ENCODE measurements at places on chromosomes 3 and 15.

DNA sequence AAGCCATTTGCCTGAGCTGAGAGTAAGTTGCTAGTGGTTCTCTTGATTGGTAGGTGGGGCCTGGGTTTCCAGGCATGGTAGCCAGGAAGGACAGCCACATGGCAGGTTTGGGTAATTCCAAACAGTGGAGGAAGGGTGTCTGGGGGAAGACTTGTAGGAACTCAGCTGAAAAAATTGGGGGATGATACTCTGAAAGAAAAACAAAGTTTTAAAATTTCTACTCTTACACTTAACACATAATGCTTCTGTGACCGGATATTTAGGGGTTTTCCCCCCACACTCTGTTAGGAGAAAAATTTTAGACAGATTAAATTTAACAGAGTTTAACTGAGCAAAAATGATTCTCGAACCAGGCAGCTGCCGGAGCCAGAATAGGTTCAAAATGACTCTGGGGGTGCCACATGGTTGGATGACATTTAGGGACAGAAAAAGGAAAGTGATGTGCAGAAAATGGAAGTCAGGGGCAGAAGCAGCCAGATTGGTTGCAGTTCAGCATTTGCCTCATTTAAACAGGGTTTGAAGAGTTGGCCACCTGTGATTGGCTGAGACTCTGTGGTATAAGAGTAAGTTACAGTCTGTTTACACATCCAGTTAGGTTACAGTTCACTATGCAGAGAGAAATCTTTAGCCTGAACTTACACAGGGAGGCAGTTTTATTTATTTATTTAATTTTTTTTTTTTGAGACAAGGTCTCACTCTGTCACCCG is 8.1 kb downstream of the B2M start:
- DNase-seq = no peak

DNA sequence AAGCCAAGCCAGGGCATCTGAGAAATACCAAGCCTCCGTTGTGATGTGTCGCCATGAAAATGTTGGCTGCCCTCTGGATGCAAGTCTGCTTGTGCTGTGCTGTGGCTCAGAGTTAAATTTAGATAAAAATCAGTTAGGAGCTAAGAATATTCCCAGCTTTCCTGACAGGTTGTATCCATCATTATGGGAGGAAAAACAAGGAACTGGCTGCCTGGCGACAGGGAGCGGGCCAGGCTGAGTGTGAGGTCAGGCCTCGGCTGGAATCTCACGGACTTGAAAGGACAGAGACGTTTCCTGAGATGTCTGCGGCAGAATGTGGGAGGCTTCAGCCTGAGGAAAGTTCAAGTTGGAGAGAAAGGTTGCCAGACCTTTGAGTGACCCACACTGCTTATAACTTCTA is 213.8 kb downstream of the THSD4 start:
- no peak for DNase-seq

DNA sequence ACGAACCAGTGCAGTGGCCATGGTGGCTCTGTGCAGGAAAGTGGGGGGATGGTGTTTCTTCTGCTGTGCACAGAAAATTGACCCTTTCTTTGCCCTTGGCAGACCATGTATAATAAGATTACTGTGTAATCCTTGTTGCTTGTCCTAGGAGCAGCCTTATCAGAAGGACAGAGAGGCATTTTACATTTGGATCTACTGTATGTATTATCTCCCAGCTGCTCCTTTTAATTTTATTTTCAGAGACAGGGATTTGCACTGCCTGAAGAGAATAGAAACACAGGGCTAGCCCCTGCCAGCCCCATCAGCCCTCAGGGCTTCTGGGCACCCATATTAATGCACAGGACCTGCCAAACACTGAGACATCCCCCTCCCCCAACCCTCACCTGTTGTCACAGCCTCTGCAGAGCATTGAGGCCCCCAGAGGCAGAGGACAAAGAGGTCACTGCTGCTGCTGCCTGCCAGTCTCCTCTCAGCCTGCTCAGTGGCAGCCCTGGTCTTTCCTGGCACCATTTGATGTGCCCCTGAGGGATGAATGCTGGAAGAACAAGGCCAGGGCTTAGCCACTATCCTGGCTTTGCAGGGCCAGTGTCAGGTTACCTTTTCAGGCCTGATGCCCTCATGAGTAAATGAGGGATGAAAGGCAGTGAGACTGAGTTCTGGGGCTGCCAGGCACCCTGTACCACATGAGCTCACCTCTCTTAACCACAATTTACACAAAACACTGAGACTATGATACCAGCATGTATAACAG is 533.4 kb downstream of the NTRK3 start:
- no peak for DNase-seq

DNA sequence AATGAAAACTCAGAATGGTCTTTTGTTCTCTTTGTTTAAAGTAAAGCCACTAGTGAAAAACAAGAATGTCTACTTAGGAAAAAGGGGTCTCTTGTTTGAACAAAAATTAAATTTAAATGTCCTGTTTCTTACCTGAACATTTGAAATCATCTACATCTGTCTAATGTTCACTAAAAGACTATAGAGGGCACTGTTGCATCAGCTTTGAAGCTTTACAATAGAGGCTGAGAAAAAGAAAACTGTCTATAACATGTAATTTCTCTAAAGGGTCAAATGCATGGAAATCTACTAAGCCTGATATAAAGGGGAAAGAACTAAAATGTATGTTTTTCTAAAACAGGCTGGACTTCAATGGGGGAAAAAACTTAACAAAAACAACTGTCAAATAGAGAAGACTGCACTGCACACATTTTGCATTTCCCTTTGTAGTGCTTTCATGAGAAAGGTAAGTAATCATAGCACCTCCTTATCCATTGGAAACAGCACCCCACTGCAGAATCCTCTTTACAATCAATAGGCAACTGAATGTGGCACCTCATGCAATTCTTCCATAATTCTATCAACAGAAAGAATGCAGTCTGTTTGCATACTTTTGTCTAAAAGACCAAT is 26.3 kb downstream of the DPH6 start:
- peak; percentile 68 for DNase-seq

DNA sequence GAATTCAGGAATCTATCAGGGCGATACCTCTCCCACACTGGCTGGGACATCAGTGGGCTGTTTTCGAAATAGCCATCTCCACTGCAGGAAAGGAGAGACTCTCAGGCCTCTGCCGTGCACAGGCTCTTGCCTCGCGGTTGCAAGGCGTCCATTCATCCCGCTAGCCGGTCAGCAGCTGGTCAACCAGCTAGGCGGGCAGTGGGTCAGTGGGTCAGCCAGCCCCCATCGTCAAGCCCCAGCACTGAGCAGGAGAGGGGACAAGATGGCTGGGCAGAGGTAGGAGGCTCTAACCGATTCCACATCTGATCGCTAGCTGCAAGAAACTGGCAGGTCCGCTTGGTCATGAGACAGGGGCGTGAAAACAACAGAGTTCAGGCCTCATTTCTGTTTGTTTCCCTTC is 45.1 kb downstream of the MUC4 start:
- no peak for DNase-seq

GRCh38 chr15:92669432-92669831 is 13.9 kb upstream of the FAM174B start:
- DNase-seq = no peak

DNA sequence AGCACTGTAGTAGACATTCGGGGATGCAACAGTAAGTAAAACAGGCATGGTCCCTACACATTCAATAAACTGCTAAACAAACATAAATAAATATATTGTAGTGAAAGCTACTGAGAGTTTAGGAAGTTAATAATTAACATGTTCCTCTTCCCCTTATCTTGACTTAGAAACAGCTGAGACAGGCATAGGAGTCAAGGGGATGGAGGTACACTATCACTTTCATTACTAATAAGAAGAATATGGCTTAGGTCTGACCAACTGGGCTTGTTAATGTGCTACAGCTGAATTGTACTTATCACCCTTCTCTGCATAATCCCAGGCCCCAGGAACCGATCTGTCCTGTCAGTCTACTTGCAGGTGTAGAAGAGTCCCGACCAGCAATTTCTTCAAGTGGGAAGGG is 116.3 kb upstream of the DAZL start:
- DNase-seq = no peak

- DNase-seq = no peak
Measured at GRCh38 chr15:77035584-77035983, 35.3 kb downstream of the TSPAN3 start.

- DNase-seq = peak; percentile 29
Measured at GRCh38 chr15:90780916-90781315, 63.8 kb downstream of the BLM start.

DNA sequence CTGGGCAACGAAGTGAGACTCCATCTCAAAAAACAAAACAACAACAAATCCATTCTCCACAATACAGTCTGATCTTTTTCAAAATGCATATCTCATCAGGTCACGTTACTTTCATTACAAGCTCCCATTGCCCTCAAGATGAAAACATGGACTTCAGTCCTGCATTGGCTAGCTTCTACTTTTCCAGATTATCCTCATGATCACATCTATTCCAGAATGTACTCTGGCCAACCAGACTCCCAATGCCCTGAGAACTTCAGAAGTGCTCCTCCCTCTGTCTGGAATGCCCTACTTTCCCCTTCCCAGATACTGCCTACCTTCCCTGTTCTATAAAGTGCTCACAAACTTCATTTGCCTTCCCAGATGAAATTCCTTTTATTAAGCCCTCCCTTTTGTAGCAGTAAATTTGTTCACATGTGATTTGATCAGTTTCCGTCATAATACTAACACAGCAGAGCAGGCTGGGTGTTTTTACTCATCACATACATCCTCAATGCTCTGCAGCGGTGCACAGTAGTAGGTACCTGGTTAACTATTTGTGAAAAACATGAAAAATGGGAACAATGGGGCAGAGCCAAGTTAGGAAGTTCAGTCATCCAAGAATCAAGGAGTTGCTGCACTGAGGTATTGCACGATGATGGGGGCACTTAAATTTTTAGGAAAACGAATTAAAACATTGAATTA is 5.3 kb downstream of the RPL22L1 start:
- no peak for DNase-seq

DNA sequence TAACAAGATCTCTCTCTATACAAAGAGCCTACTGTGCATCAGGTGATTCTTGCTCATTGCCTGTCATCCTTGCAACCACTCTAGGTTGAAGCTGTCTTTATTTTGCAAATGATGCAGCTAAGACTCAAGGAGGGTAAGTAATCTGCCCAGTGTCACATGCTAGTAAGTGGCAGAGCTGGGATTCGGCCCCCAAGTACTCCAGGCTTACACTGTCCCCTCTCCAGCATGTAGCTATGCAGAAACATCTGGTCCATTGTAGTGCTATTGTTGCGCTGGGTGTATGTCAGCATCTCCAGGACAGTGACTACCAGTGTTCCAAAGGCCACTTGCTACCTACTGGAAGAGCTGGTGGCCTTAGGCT is 248.9 kb downstream of the SLCO3A1 start:
- DNase-seq = no peak

DNA sequence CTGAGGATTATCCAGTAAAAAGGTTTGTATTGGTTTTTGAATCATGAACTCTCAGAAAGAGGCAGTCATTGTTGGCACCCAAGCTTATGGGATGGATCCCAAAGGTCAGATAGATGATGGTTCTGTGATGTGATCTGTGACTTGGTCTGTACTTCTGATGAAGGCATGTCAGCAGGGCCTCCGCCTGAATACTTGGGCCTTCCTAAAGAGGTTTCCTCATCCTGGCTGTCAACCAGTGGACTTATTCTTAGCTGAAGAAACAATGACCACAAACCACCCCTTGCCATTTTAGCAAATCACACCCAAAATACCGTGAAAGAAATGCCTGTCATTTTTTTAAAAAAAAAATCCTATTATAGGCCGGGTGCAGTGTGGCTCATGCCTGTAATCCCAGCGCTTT is 48.2 kb upstream of the SLC9A9 start:
- DNase-seq = no peak

DNA sequence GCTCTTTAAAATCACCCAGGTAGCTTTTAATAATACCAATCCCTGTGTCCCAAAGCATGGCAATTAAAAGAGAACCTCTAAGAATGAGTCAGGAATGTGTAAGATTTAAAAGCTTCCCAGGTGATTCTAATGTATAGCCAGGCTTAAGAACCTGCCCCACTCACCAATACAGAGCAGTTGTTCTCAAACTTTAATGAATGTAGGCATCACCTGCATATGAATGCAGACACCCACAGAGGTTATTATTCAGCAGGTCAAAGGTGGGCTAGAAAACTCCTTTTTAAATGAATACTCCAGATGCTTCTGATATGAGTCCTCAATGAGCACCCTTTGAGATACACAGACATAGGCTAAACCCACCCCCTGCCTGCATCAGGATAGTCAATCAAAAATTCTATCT is 298.1 kb upstream of the KCNMB2 start:
- no peak for DNase-seq

DNA sequence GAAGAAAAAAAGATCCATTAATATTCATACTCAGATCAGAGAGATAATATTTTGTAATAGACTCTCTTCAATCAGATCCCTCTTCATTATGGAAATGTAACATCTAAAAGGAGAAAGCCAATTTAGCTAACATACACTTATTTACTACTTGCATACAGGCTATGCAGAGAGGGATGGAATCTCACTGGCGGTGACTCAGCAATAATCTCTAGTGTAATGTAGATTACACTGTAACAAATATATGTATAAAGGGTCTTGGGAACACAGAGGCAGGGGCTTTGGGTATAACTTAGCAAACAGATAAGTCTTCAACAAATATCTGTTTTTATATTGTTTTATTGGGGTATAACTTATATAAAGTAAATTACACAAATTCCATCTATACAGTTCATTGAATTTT is 69.6 kb downstream of the CGNL1 start:
- DNase-seq = no peak

DNA sequence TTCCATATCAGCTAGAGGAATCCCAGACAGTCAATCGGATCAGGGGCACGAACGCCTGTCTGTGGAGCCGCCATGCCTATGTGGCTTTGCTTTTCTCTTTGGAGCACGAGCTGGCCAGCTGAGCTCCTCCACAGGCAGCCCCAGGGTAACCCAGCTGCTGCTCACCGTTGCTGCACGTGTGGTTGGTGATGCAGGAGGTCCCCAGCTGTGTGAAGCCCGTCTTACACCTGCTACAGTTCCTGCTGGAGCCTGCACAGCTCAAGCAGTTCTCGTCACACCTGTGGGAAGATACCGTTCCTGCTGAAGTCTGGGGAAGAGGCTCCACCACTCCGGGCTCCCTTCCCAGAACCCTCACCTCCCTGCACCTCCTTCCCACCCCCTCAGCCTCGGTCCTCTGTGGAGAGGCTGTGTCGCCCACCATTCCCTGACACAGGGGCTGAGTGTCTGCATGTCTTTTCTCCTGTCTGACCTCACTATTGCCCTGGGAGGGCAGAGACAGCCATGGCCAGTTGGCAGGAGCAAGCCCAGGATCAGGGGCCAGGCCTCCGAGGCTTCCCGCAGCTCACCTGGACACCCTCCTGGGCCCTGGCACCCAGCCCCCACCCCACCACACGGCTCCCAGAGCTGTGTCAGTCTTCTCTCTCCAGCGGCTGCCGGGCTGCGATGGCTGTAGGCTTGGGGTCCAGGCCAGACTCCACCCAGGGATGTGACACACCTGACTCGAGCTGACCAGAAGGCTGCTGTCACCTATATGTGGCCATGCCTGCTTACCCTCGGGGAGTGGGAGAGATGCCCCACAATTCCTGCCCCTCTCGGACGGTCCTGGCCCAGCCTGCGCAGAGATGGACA is 12.2 kb upstream of the SNRPA1 start:
- peak; percentile 11 for DNase-seq

All from natural killer cell (primary cell).